ENCODE measurements at places on chromosomes 1 and 21.

DNA sequence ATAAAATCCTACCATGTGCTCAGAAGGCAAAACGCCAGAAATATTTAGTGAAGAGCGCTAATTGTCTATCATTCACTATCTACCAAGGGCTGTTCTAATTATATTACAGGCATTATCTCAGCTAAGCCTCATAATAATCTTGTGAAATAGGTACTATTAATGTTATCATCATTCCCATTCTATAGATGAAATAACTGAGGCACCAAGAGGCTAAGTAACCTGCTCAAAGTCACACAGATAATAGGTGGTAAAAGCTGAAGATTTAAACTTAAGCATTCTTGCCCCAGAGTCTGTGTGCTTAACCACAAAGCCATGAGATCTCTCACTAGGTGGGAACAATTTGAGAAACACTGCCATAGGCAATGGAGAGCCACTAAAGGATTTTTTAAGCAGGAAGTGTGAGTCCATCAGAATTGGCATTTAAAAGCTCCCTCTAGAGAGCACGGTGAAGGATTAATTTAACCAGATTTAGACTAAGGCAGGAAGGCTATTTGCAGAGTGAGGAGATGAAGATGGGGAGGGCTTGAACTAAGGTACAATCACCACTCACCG lies 1.7 kb upstream of the SMAP2 start:
- H3K27ac ChIP-seq = no peak overlapping the region
- DNase-seq = no peak
- H3K27me3 ChIP-seq = no peaks in the 10 kb centered on the region
- H3K4me1 ChIP-seq = no peaks in the 10 kb centered on the region
- H3K36me3 ChIP-seq = no peaks in the 10 kb centered on the region
- H3K4me3 ChIP-seq = no peak overlapping the region

- H3K27ac ChIP-seq = no peak overlapping the region
- H3K36me3 ChIP-seq = no peaks in the 10 kb centered on the region
- no peaks in the 10 kb centered on the region for H3K27me3 ChIP-seq
- no peak for DNase-seq
- no peak overlapping the region for H3K4me3 ChIP-seq
Measured at GRCh38 chr21:14850394-14850793, 214.4 kb downstream of the NRIP1 start.

GRCh38 chr21:29751473-29752185 lies 188.2 kb downstream of the GRIK1 start:
- no peaks in the 10 kb centered on the region for H3K36me3 ChIP-seq
- no peaks in the 10 kb centered on the region for H3K4me1 ChIP-seq
- no peak overlapping the region for H3K4me3 ChIP-seq

DNA sequence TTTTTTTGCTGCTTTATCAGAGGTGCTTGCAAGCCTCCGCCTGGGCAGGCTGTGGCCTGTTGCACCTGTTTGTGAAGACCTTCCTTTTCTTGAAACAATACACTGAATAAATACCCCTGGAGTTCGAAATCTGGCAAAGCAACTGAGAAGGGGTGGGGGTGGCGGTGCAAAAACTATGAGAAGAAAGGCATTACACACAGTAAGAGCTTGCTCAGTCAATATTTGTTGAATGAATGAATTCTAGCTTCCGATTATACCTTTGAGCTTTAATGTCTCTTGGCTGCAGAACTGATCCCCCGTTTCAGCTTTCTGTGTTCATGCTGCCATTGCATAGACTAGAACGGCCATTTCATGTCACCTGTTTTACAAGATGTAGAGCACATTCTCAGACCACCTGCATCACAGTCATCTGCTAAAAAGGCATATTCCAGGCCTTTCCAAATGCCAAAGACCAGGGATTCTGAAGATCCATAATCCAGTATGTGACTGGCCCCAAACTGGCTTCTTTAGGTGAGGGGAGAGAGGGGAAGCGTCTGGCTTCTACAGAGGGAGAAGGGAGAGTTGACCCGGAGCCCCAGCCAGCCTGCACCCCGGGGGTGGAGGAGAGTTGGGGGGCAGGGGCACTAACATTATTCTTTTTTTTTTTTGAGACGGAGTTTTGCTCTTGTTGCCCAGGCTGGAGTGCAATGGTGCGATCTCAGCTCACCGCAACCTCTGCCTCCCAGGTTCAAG lies 111.5 kb downstream of the ETS2 start:
- no peak overlapping the region for H3K4me3 ChIP-seq
- DNase-seq = no peak
- no peak overlapping the region for H3K27ac ChIP-seq
- no peaks in the 10 kb centered on the region for H3K36me3 ChIP-seq
- no peaks in the 10 kb centered on the region for H3K27me3 ChIP-seq

GRCh38 chr1:99531578-99532275 lies 114.2 kb upstream of the PALMD start:
- no peak overlapping the region for H3K27ac ChIP-seq
- H3K36me3 ChIP-seq = no peaks in the 10 kb centered on the region
- H3K4me1 ChIP-seq = no peaks in the 10 kb centered on the region

- no peaks in the 10 kb centered on the region for H3K36me3 ChIP-seq
- H3K27me3 ChIP-seq = no peaks in the 10 kb centered on the region
- no peak for DNase-seq
Measured at GRCh38 chr1:24683713-24684162, 40.6 kb downstream of the SRRM1 start.

DNA sequence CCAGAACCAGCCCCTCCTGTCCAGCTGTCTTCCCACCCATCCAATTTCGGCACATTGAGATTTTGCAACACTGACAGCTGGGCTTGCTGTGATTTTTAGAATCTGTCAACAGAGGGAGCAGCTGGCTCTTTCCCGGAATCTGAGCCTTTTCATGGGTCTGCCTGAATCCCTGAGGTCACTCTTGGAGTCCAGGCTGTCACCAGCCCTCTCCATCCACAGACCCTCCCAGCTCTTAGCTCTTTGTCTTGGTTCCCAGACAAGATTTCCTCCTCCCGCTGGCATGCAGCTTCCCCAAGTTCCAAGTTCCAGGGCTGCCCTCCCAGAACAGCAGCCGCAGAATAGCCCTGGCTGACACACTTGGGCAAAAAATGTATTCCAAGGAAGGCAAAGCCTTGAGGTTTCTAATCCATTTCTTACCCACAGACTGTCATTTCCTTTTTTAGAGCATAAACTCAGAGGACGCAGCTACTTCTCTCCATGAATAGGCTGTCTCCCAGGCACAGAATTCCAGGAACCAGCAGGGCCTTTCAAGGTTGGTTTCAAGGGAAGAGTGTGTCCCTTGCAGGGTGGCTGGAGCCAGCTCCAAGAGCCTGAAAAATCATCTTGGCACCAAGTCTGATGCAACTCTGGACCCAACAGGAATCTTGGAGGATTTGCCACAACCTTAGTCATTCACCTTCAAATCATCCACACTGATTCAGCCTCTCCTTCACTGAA lies 7.1 kb upstream of the TMEM61 start:
- H3K27ac ChIP-seq = no peak overlapping the region
- DNase-seq = no peak
- no peak overlapping the region for H3K4me3 ChIP-seq
- no peaks in the 10 kb centered on the region for H3K36me3 ChIP-seq
- H3K27me3 ChIP-seq = no peaks in the 10 kb centered on the region
- H3K4me1 ChIP-seq = peaks cover 2% of the 10 kb centered on the region

DNA sequence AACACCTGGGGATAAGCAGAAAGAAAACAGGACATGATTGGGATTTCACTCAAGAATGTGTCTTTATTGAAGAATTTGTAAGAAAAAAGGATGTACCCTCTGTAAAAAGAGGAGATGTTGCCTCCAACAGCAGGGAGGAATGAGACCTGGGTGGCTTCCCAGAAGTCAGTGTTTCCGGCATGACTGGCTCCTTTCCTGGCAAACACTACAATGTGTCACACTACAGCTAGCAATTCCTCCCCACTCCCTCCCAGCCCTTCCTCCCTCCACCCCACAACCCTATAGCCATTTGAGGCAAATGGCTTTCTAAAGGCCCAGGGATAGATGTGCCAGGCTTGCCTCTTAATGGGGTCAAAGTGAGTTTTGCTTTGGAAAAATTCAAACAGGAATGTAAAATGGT lies 11.5 kb upstream of the COL8A2 start:
- H3K27me3 ChIP-seq = no peaks in the 10 kb centered on the region
- H3K36me3 ChIP-seq = no peaks in the 10 kb centered on the region
- no peak overlapping the region for H3K27ac ChIP-seq
- DNase-seq = no peak

- H3K4me1 ChIP-seq = no peaks in the 10 kb centered on the region
- H3K27me3 ChIP-seq = no peaks in the 10 kb centered on the region
- H3K4me3 ChIP-seq = no peak overlapping the region
- H3K36me3 ChIP-seq = no peaks in the 10 kb centered on the region
- DNase-seq = no peak
- no peak overlapping the region for H3K27ac ChIP-seq
Measured at GRCh38 chr1:20265250-20265649, 25.4 kb upstream of the VWA5B1 start.

DNA sequence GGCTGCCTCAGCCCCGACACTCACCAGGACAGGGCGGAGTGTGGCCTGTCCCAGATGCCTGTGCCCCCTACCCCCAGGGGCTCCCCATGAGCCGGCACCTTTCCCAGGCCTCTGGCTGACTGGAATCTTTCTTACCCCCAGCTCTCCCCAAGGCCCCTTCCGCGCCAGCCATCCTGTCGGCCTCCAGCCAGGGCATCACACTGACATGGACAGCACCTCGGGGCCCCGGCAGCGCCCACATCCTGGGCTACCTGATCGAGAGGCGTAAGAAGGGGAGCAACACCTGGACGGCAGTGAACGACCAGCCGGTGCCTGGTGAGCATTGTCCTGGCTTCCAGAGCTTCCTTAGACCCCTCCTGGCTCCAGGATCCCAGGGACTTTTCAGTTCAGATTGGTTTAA lies 26.5 kb downstream of the IGFN1 start:
- H3K4me1 ChIP-seq = no peaks in the 10 kb centered on the region
- DNase-seq = no peak
- H3K27me3 ChIP-seq = no peaks in the 10 kb centered on the region
- no peaks in the 10 kb centered on the region for H3K36me3 ChIP-seq
- no peak overlapping the region for H3K4me3 ChIP-seq

DNA sequence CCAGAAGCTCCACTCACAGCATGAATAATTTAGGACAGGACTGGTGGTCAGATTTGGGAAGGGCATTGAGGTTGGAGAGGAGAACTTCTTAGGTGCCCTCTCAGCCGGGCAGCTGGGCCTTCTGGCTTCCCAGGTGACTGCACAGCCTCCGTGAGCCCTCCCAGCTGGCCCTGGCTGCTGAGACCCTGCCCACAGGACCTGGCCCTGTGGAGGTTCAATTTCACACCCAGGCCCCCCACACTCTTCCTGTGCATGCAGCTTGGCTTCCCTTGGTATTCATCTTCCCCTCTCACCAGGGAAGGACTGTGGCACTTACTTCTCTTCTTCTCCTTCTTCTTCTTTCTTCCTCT lies 50.6 kb downstream of the NDUFS5 start:
- no peak overlapping the region for H3K27ac ChIP-seq
- no peaks in the 10 kb centered on the region for H3K4me1 ChIP-seq
- no peak overlapping the region for H3K4me3 ChIP-seq
- H3K36me3 ChIP-seq = no peaks in the 10 kb centered on the region
- no peaks in the 10 kb centered on the region for H3K27me3 ChIP-seq

GRCh38 chr1:116261227-116261626 lies 111.8 kb upstream of the ATP1A1 start:
- H3K4me1 ChIP-seq = no peaks in the 10 kb centered on the region
- H3K27me3 ChIP-seq = no peaks in the 10 kb centered on the region
- H3K4me3 ChIP-seq = no peak overlapping the region
- H3K27ac ChIP-seq = no peak overlapping the region
- no peak for DNase-seq
- H3K36me3 ChIP-seq = no peaks in the 10 kb centered on the region
